ENCODE measurements at places on chromosomes 5 and 9.

DNA sequence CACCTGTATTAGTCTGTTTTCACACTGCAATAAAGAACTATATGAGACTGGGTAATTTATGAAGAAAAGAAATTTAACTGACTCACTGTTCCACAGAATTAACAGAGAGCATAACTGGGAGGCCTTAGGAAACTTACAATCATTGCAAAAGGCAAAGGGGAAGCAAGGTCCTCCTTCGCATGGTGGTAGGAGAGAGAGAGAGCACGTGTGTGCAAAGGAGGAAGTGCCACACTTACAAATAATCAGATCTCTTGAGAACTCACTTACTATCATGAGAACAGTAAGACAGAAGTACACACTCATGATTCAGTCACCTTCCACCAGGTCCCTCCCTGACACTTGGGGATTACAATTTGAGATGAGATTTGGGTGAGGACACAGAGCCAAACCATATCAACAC lies 258.7 kb downstream of the TRIM32 start:
- DNase-seq = no peak

DNA sequence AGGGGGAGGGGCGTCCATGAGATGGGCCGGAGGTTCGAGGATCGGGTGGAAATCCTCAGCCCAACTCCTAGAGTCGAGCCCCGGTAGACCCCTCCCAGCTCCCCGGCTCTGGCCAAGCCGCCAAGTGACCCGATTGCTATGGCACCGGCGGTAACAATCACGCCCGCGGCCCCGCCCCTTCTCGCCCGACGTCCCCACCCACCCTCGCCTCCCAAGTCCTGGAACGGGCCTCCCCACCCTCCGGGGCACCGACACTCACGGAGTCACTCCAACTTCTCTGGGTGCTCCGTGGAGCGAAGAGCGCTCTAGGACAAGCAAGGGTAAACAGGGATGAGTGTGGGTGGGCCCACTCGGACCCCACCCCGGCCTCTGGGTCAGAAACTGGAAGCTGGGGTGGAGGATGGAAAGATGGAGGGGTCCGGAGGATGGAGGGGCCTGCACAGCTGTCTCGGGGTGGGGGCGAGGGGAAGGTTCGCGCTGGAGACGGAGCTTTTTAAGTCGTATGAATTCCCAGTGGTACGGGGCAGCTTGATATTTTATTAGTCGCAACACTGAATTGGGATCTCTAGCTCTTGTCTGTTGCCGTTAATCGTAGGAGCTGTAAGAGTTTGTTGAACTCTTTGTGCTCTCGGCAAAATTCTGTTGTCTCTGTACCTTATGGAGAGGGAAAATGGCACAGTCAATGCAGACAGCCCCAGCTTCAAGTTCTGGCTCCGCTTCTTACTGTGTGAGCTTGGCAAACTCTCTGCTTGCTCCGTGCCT lies at the start of gene SPACA9:
Gene SPACA9 (plus strand): TSS at position 204 of the 762 bp plus-strand sequence. CDS start 5,050 bp downstream, outside the sequence.
- no peak for DNase-seq

GRCh38 chr5:10685115-10685521 lies 75.9 kb downstream of the DAP start:
- DNase-seq = no peak

GRCh38 chr5:5460311-5460710 lies 37.8 kb downstream of the ICE1 start:
- no peak for DNase-seq

DNA sequence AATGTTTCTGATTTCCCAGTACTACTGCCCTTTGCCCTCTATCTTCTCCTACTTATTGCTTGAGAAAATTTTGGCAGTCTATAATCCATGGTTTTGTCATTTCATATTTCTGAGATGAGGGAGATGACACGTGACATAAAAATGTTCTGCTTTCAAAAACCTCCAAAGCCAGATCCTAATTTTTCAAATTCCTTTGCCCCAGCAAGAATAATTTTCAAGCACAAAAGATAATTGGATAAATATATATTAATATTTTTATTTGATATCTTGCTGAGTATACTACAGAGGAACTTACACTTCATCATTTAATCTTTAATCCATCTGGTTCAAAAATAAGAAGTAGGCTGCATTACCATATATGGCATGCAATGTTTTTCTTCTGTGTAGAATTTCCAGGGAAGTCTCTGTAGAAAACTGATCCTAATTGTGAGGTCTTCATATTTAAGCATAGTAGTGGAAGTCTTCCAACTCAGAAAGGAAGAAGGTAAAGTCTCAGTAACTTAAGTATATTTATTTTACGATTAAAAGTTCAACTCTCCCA lies 1738.8 kb downstream of the EFNA5 start:
- DNase-seq = no peak

DNA sequence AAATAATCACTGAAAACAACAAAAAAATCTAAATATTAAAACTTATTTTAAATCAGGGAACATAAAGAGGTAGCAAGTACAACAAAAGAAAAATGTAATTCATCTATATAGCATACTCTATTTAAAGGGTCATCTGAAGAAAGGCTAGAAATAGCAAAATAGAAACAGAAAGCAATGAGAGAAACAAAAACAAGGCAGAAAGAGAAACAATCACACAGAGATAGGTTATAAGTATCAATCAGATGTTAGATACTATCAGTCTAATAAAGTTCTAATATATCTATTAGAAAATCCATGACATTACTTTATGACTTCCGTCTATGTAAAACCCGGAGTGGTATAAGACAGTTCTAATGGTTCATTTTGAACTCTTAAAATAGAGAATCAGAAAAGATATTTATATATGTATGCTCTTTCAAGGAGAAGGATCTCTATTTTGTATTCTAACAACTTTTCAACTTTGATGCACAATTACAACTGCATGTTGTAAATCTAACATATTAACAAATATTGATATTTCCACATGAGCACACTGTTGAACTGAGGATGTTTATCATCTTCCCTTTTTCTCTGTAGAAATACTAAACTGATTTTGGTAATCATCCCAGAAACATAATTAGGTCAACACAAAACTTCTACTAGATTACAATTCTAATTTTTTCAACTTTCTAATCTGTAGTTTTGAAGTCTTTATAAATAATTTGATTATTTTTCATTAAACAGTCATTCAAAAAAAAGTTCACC lies 15.8 kb downstream of the RICTOR start:
- no peak for DNase-seq

DNA sequence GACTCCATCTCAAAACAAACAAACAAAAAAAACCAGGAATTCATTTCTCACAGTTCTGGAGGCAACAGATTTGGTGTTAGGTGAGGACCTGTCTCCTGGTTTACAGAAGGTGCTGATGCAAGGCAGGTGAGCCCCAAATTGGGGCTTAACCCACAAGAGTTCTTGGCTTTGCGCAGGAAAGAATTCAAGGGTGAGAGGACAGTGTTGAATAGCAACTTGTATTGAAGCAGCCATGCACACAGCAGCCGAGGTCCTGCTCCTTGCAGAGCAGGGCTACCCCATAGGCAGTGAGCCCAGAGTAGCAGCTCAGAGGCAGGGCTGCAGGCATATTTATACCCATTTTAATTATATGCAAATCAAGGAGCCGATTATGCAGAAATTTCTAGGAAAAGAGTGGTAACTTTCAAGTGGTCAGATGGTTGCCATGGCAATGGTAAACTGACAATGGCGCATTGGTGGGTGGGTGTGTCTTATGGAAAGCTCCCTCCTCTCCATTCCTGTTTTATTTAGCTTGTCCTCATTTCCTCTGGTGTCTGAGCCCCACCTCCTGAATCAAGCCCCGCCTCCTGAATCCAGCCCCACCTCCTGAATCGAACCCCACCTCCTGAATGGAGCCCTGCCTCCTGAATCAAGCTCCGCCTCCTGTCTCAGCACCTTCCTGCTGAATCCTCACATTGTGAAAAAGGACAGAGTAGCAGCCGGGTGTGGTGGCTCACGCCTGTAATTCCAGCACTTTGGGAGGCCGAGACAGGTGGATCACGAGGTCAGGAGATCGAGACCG lies 34.5 kb upstream of the COL5A1 start:
- no peak for DNase-seq

DNA sequence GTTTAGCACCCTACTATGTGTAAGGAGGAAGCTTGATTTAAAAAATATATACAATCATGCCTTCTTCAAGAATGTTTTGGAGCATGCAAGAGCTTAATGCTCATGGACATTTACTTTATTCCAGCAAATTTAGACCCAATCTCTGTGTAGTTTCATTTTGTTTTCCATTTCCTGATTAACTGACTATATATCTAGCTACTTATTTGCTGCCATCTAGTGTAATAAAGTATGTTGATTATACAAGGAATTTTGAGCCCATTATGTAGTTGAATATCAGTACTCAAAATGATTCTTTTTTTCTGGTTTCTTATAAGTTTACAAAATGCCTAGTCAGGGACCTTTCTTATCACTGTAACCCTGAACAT lies 100.0 kb upstream of the CCDC152 start:
- DNase-seq = no peak

DNA sequence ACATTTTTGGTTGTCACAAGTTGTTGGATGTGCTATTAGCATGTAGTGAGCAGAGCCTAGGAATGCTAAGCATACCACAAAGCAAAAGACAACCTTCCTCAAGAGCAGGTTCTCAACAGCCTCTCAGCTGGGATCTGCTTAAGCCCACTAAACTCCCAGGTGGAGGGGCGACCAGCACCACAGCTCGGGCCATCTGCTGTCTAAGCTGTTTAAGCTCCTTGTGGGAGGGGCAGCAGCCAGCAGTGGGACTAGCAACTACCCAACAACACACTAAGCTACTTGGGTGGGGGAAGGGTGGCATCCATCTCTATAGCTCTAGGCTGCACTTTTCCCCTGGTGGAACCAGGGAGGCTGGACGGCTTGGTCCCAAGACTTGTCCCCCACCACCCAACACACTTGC lies 1052.7 kb upstream of the ARRDC3 start:
- no peak for DNase-seq

- DNase-seq = no peak
These were observed 30.6 kb downstream of the TTC39B start for GRCh38 chr9:15276328-15276938.

- no peak for DNase-seq
These were observed 148.8 kb upstream of the TBC1D2 start for GRCh38 chr9:98404237-98404636.

DNA sequence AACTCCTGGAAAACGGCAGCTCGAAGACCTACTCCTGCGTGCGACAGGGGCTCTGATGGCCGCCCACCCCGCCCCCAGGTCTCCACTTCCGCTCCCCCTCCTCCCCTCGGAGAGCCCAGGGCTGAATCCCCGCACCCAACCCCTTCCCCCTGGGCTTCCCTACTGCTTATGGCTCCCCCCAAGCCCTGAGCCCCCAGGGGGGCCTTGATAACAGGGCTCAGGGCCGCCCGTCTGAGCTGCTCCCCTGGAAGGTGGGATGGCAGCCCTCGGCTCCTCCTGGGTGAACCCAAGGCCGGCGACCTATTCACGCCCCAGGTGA lies 30.4 kb downstream of the GLT6D1 start:
- DNase-seq = no peak

- no peak for DNase-seq
These were observed 93.3 kb downstream of the RAPGEF6 start for GRCh38 chr5:131541762-131542161.

DNA sequence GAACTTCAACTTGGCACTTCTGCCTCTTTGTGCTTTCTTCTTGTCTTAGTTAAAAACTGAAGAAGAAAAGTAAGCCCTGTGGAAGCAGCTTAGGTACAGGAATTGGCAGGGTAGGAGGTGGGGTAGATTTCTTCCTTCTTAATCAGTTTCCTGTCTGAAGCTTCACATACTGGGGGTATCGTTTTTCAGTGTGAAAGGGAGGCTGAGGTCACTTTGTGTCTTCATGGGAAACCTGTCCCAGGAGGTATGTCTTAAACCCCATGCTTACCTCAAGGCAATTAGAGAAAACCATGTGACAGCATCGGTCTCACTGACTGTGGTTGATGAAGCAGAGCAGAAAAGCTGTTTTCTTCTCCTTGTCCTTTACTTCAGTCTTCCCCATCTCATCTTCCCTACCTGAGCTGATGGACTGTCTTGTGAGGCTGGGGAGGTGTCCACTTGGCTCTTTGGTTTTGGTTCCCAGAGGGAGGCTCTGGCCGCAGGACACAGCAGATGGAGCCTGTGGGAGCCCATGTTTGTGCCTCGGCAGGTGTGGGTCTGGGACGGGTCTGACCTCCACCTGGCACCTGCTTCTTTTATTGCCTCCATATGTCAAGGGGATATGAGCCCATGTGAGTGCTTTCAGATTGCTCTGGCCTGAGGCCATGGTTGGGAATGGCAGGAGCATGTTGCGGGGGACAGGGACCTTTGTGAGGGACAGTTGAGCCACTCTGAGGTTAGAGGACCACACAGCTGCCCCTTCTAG lies 47.0 kb downstream of the SH3GL2 start:
- DNase-seq = no peak
